ENCODE measurements at places on chromosomes 4 and X.

GRCh38 chrX:14529290-14529989 is at the start of gene GLRA2:
TSS of gene GLRA2 (plus strand) at chrX:14529536. CDS start at chrX:14530058, 522 bp downstream.
- no peak within 1 kb of the TSS for H3K27ac ChIP-seq
- H3K27me3 ChIP-seq: no peaks in the 10 kb centered on the region
- H3K36me3 ChIP-seq: no peaks in the 10 kb centered on the region
- H3K4me1 ChIP-seq: no peaks in the 10 kb centered on the region

- H3K4me1 ChIP-seq: peaks cover 19% of the 10 kb centered on the region
- H3K27me3 ChIP-seq: no peaks in the 10 kb centered on the region
- DNase-seq: no peak
- H3K27ac ChIP-seq: peak overlapping the region; percentile 90
- H3K36me3 ChIP-seq: no peaks in the 10 kb centered on the region
Measured at GRCh38 chrX:45508454-45508853, 307.8 kb upstream of the DIPK2B start.

DNA sequence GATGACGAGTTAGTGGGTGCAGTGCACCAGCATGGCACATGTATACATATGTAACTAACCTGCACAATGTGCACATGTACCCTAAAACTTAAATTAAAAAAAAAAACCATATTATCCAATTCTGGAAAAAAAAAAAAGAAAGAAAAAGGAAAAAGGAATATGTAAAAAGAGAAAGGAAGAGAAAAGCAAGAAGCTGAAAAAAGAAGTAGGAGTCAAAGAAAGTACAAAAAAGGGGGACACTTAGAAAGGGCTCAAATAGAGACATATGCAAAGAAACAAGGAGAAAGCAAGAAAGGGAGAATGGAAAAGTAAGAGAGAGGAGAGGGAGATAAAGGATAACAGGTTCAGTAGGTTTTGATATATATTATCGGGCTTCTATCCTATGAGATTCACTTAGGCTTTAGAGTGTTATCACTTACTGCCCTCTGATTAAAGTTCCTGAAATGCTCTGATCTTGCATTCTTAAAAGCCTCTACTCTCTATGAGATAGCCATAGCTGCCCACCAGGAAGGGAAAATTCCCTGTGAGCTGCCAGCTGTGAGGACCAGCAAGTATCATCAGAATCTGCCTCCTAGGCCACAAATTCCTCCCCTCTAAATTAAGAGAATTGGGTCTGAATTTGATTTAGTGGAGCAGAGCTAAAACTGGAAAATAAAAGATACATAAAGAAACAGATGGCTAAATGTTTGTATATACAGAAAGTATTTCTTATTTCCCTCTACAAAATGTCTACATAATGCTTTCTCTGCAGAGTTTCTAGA is 95.2 kb downstream of the AMMECR1 start:
- DNase-seq: no peak
- H3K27ac ChIP-seq: no peak overlapping the region
- H3K4me1 ChIP-seq: no peaks in the 10 kb centered on the region
- H3K27me3 ChIP-seq: no peaks in the 10 kb centered on the region
- no peaks in the 10 kb centered on the region for H3K36me3 ChIP-seq
- no peak overlapping the region for H3K4me3 ChIP-seq

DNA sequence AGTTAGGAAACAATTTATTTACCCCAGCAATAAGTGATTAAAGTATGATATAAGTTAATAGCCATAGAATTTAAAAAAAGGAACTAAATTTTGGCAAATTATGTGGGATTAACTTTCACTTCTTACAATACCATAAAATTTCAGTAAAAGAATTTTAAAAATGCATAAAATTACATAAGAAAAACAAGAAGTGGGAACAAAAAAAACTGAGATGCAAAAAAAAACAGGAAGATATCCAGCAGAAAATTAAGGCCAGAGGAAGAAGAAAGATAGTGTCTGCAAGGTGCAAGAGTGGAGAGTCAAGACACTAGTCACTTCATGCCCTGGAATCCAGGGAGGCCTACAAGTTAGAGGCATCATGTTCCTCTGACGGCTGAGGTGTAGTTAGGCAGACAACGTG is 184.2 kb downstream of the GASK1B start:
- peaks cover 6% of the 10 kb centered on the region for H3K4me1 ChIP-seq
- H3K36me3 ChIP-seq: no peaks in the 10 kb centered on the region
- no peak overlapping the region for H3K4me3 ChIP-seq
- no peak for DNase-seq
- H3K27me3 ChIP-seq: no peaks in the 10 kb centered on the region
- no peak overlapping the region for H3K27ac ChIP-seq

DNA sequence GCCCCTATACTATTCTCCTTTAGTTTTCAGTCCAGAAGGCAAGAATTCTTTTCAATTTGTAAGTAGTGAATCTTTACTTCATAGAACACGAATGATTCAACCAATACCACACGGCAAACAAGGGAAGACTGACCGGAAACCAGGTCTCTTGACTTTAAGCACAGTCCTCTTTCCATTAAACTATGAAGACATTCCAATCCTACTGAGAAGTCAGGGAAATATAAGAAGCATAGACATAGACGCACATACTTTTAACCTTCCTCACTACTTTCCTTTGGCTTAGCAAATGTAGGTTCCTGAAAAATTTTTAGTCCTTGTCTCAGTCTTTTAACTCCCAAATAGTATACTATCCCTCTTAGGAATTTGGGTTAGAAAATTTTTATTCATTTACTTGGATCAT is 9.1 kb downstream of the CHRDL1 start:
- H3K4me3 ChIP-seq: no peak overlapping the region
- H3K36me3 ChIP-seq: no peaks in the 10 kb centered on the region
- no peak overlapping the region for H3K27ac ChIP-seq

DNA sequence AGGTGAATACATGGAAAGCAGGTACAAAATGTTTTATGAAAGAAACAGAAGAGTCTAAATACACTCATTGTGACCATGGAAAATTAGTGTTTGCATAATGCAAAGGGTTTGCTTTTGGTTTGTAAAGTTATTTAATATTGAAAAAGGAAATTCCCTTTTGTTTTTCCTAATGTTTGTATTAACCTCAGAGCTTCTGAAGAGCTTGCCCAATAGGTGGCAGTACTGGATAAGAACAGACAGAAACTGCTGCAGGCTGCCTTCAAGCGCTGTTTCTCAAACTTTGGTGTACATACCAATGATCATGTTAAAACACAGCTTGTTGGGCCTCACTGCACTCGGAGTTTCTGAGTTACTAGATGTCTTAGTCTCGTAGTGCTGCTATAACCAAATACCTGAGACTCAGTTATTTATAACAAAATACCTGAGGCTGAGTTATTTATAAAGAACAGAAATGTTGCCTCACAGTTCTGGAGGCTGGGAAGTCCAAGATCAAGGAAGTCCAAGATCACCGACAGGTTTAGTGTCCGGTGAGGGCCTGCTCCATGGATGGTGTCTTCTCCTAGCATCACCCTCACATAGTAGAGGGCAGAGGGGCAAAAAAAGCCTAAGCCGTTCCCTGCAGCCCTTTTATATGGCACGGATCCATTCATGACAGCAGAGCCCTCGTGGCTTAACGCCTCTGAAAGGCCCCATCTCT is 54.2 kb downstream of the SUPT20HL2 start:
- H3K36me3 ChIP-seq: no peaks in the 10 kb centered on the region
- peak; percentile 87 for DNase-seq
- no peak overlapping the region for H3K27ac ChIP-seq

DNA sequence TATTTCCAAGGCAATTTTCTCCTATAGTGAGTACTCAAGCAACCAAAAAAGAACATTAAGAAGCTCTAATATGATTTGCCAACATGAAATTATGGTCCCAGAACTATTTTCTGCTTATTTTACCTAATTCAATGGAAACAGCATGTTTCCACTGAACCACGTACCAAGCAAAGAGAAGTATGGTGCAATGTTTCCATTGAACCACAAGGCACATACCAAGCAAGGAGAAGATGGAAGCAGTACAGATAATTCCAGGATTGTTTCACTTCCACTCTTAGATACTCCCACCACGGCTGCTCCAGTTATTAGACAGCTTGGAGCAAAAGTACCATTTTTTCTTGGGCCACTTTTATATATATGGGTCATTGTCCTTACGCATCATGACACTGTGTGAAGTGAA is 164.9 kb downstream of the RNF150 start:
- H3K36me3 ChIP-seq: no peaks in the 10 kb centered on the region
- H3K4me1 ChIP-seq: no peaks in the 10 kb centered on the region
- no peaks in the 10 kb centered on the region for H3K27me3 ChIP-seq
- no peak overlapping the region for H3K4me3 ChIP-seq

- no peak overlapping the region for H3K4me3 ChIP-seq
- no peak overlapping the region for H3K27ac ChIP-seq
- H3K27me3 ChIP-seq: no peaks in the 10 kb centered on the region
- no peaks in the 10 kb centered on the region for H3K36me3 ChIP-seq
- no peaks in the 10 kb centered on the region for H3K4me1 ChIP-seq
Measured at GRCh38 chr4:98473046-98473445, 185.4 kb downstream of the TSPAN5 start.

DNA sequence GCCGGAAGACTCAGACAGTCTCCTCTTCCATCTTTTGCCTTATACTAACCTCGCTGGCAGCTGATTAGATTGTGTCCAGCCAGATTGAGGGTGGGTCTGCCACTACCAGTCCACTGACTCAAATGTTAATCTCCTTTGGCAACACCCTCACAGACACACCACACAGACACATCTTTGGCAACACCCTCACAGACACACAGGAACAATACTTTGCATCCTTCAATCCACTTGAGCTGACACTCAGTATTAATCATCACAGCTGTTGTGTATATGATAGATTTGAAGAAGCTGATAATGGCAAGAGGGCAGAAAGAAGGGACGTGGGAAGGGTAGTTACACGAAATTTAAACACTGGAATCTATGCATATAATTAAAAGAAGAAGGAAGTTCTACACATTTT is 139.5 kb downstream of the ANKRD50 start:
- no peak overlapping the region for H3K27ac ChIP-seq
- H3K36me3 ChIP-seq: no peaks in the 10 kb centered on the region
- H3K4me3 ChIP-seq: no peak overlapping the region
- H3K4me1 ChIP-seq: no peaks in the 10 kb centered on the region
- DNase-seq: no peak

DNA sequence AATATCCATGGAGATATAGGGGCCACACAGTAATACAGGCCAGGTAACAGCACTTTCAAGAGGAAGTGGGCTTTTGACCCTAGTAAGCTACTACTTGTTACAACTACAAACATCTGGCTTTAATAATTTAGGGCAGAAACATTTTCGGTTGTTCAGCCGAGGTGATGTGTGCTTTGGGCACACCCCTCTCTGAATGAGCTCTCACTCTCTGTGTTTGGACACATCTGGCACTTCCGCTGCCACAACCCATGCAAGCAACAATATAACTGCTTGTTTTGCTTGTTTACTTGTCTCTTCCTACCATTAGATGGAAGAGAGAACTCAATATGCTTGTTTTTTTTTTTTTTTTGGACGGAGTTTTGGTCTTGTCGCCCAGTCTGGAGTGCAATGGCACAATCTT is 277.2 kb downstream of the HS3ST1 start:
- H3K27me3 ChIP-seq: no peaks in the 10 kb centered on the region
- peaks cover 6% of the 10 kb centered on the region for H3K4me1 ChIP-seq
- no peaks in the 10 kb centered on the region for H3K36me3 ChIP-seq

DNA sequence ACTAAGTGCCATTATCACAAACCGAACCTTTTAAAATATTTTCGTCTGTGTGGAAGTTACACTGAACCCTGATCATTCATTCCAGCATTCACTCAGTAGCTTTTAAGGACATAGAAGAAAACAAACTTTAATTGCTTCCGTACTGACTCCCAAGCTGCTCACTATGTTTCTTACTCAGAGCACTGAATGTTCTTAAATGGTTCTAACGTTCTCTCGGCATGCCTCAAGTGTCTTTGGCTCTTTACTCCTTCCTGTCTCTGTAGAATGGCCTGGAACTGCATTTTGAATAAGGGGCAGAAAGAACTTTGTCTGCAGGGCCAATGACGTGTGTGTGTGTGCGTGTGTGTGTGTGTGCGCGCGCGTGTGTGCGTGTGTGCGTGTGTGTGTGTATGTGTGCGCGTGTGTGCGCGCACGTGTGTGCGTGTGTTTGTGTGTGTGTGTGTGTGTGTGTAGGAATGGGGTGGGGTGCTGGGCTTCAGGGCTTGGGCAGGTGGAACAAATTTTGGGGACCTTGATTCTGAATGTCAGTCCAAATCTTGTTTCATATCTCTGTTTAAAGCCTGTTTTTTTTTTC is 50.5 kb upstream of the PAQR3 start:
- no peaks in the 10 kb centered on the region for H3K36me3 ChIP-seq
- H3K4me3 ChIP-seq: no peak overlapping the region
- H3K27me3 ChIP-seq: no peaks in the 10 kb centered on the region
- H3K4me1 ChIP-seq: no peaks in the 10 kb centered on the region
- no peak overlapping the region for H3K27ac ChIP-seq
- DNase-seq: no peak

- H3K27ac ChIP-seq: no peak overlapping the region
- no peaks in the 10 kb centered on the region for H3K4me1 ChIP-seq
- H3K27me3 ChIP-seq: no peaks in the 10 kb centered on the region
- H3K36me3 ChIP-seq: no peaks in the 10 kb centered on the region
- H3K4me3 ChIP-seq: no peak overlapping the region
Measured at GRCh38 chrX:73930300-73930699, 367.3 kb downstream of the CHIC1 start.

GRCh38 chr4:88907478-88907877 is 149.5 kb downstream of the FAM13A start:
- H3K4me1 ChIP-seq: peaks cover 11% of the 10 kb centered on the region
- DNase-seq: no peak
- H3K27ac ChIP-seq: no peak overlapping the region
- no peaks in the 10 kb centered on the region for H3K36me3 ChIP-seq
- H3K4me3 ChIP-seq: no peak overlapping the region

- no peaks in the 10 kb centered on the region for H3K27me3 ChIP-seq
- no peak for DNase-seq
- H3K36me3 ChIP-seq: no peaks in the 10 kb centered on the region
- H3K27ac ChIP-seq: no peak overlapping the region
- no peak overlapping the region for H3K4me3 ChIP-seq
Measured at GRCh38 chr4:112736718-112737135, 99.8 kb downstream of the LARP7 start.

DNA sequence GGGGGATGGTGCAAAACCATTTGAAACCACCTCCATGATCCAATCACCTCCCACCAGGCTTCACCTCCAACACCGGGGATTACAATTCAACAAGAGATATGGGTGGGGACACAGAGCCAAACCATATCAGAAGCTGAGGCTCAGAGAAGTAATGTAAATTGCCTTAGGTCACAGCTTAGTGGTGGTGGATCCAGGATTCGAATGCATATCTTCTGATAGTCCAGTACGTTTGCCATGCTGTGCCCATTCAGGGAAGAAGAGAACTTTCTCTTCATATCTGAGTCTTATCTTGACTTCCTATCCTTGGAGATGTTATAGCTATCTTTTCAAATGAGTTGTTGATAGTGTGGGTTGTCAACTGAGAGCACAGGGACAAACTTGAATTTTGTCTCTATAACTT is 325.5 kb downstream of the ZIC3 start:
- H3K4me3 ChIP-seq: no peak overlapping the region
- no peak for DNase-seq
- no peaks in the 10 kb centered on the region for H3K4me1 ChIP-seq

- H3K27ac ChIP-seq: no peak overlapping the region
- no peaks in the 10 kb centered on the region for H3K27me3 ChIP-seq
- no peak overlapping the region for H3K4me3 ChIP-seq
- no peaks in the 10 kb centered on the region for H3K36me3 ChIP-seq
- H3K4me1 ChIP-seq: no peaks in the 10 kb centered on the region
- DNase-seq: no peak
Measured at GRCh38 chr4:151114338-151114737, 14.9 kb downstream of the RPS3A start.

- H3K4me1 ChIP-seq: no peaks in the 10 kb centered on the region
- no peak overlapping the region for H3K4me3 ChIP-seq
- H3K36me3 ChIP-seq: no peaks in the 10 kb centered on the region
- peak overlapping the region; percentile 45 for H3K27ac ChIP-seq
- no peaks in the 10 kb centered on the region for H3K27me3 ChIP-seq
Measured at GRCh38 chrX:68634649-68635227, 12.7 kb upstream of the STARD8 start.
